DMS153 (cell line): ENCODE measurements at places on chromosomes 16 and 17.

DNA sequence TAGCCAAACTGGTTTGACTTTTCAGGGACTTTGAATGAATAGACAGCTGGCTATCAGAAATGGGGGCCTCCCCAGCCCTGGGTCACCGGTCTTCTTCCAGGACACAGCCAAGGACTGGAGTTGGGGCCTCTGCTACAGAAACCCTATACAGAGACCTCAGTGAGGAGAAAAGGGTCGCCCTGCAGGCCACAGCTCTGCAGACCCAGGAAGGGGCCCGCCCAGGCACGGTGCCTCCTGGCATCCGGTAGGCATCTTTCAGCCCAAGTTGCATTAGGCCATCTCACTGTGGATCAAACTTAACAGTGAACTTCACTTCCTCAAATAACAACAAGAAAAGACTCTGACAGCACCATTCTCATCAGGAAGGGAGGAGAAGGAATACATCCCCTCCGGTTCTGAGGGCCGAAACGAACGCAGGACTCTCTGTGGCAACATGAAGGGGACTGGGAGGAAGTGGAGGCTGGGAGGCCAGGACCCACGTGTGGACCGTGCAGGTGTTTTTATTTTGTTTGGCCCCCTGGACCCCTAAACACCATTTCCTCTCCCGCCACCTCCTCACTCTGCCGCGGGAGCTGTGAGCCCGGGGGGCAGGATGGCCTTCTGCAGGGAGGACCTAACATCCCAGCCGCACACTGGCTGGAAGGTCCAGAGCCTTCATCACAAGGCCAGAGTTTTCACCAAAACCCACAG lies 7.2 kb downstream of the SLC38A10 start:
- DNase-seq: no peak

DNA sequence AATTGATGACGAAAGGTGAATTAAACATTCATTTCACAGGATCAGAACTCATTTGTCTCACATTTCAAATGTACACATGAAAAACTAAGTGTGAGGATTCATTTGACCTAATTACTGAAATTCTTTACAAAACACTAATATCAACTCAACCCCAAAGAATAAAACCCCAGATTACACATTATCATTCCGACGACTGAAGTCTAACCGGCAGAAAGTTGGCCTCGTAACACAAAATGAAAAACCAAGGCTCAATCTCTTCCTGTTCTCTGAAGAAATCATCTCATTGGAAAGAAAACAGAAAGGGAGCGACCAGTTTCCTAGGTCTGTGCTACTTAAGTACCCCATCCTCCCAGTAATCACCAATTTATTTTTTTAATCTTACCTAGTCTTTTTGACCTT lies 1.8 kb downstream of the JPT1 start:
- DNase-seq: no peak

DNA sequence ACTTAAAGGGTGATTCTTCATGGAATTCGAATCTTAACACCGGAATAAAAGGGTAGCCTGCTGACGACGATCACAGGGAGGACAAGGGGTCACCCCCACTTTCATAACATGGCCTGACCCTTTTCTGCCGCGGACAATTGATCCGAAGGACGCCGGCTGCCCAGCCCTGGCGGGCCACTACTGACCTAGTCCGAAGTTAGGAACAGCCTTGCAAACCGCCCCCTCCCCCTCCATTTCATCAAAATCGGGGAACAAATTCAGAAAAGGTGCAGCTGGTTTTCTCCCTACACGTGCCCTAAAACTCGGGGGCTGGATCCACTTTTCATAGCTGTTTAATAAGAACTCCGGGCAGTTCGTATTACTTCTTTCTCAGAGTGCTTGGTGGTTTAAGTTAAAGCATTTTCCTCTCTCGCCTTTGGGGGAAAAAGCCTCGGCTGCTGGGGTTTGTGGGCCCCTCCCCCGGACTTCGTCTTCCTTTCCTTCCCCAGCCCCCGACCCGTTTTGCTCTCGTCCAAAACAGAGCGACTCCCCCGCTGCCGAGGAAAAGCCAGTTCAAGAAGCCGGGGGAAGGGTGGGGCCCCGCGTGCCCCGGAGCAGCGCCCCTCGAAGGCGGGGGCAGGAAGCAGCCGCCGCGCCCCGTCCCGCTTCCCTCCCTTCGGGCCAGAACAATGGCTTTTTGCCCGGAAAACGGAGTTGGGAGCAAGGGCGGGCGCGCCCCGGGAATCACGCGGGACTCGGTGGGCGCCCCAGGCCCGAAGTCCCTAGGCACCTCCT lies 641 bp upstream of the CBX2 start:
- DNase-seq: no peak

GRCh38 chr16:78836802-78837491 lies 737.5 kb downstream of the WWOX start:
- DNase-seq: no peak

DNA sequence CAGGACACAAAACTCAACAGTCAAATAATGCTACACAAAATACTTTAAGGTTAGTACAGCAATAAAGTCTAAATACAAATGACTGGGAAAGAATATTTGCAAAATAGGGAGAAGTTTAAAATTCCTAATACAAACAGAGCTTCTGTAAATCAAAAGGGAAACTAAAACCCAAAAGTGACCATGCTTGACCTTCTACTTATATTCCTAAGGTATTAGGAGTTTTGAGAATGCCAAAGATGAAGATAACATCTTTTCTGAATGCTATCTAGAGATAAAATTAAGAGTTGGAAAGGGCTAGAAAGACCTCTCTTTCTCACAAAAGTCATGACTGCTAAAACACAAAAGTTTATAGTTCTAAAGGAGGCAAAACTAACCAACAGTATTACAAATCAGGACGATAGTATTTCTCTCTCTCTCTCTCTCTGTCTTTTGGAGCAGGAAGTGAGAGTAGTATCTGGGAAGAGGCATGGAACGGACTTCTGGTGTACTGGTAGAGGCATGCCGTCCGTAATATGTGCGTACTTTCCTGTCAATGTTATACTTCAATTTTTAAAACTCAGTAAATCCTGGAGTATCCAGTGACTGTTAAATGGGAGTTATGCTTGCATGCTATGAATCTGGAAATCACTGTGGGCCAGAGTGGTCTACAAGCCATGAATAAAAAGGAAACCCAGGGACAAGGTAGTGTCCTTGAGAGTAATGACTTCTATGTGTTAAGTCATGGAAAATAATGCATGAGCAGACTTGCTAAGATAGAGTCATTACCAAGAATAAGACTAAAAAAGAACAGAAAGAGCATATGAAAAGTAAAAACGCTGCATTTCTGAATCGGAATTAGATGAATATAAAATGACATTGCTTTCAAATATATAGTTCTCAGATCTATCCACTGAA lies 49.7 kb upstream of the ANKFY1 start:
- no peak for DNase-seq

GRCh38 chr17:37488009-37488604 lies 1.6 kb upstream of the DUSP14 start:
- DNase-seq: peak; percentile 79

DNA sequence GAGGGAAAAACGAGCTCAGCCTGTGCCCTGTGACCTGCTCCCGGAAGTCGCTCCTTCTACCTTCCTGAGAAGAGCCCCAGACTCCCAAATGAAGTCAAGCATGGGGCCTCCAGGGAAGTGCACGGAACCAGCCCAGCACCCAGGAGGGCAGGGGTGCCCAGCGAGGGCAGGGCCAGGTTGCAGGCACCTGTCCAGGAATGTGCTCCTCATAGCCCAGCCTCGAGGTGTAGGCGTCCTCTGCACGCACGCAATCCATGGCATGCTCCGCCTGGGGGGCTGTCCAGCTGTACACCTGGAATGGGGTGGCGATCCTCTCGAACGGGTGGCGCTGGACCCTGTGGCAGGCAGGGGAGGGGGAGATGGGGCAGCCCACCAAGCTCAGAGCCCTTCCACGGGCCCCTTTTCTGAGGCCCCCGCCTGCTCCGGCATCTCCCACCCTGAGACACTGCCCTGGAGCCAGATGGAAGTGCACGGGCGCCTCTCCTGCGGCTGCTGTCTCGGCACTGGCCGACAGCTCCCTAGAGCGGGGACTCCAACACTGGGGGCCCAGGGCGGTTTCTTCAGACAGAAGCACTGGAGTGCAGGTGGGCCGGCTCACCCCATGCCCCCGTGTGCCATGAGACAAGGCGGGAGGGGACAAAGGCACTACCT lies 10.9 kb downstream of the CLUH start:
- no peak for DNase-seq

GRCh38 chr16:86626284-86626683 lies 47.9 kb downstream of the FOXL1 start:
- DNase-seq: no peak

- DNase-seq: peak; percentile 68
Observed at GRCh38 chr17:8176197-8176940, at the start of gene TMEM107. Gene TMEM107 (minus strand): TSS chr17:8176380. CDS start chr17:8176286, 94 bp downstream.

- DNase-seq: no peak
Observed at GRCh38 chr16:72277749-72278148, 105.8 kb upstream of the PMFBP1 start.

DNA sequence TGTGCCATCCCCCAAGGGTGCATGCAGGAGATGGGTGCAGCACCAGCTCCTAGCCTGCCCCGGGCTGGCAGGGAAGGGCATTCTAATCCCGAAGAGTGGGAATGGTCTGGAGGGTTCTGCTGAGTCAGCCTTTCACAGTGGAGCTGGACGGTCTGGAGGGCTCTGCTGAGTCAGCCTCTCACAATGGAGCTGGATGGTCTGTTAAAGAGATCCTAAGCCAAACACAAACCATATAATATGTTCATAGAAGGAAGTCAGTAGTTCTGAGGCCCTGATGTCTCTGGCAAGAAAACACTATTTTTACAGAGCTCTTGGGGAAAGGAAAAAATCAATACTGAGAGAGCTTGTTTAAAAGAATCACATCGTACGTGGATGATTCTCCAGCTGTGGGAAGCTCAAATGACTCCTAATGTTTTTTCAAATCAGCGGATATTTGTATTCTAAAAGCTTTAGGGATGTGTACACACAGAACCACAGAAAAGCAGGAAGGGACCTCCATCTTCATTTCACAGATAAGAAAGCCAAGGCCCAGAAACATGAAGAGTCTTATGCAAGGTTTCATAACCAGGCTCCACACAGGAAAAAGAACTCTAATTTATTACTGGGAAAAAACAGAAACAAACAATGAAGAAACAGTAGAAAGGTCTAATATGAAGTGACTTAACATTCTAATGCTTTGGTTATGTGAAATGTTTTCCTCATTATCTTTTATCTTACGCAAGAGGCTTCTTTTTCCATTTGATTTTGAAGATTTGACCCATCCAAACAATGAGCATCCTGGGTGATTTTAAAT lies 176.3 kb downstream of the VPS53 start:
- DNase-seq: no peak

GRCh38 chr17:45929344-45929743 lies 35.0 kb downstream of the MAPT start:
- no peak for DNase-seq

- no peak for DNase-seq
Observed at GRCh38 chr17:15981208-15981607, 18.3 kb downstream of the ZSWIM7 start.

GRCh38 chr17:18039535-18040260 lies 490 bp downstream of the GID4 start:
- DNase-seq: no peak

DNA sequence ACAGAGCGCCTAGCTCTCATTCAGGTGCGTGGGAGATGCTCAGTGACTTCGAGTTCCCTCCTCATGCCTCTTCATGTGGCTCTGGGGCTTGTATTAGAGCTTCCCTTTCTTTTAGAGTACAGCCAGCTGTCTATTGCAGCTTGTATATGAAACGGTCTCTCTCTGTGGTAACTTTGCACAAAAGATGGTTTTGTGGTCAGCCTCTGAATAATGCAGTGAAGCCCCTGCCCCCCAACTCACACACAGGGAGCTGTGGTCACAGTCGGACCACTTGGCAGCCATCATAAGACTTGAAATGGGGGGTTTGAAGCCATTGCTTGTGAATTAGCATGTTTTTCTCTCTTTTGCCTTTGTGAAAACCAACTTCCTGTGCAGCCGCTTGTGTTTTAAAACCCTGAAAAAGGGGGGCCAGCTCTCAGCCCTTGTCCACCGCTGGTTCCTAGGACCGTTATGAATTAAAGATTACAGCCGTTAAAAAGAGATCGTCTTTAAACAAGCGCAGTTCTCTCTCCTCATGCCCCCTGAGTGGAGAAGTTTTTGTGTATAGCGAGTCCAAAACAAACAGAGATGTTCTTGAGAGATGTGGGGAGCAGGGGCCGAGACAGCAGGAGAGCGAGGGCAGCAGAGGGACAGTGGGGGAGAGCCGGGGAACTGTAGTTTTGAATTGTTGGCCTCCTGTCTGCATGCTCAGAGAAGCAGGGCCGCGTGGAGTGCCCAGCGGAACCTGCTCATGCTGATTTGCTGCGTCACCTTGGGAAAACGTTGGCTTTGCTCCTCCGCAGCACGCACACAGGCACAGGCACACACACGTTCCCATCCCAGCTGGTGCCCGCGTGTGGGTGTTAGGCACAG lies 199.0 kb downstream of the MSI2 start:
- no peak for DNase-seq

DNA sequence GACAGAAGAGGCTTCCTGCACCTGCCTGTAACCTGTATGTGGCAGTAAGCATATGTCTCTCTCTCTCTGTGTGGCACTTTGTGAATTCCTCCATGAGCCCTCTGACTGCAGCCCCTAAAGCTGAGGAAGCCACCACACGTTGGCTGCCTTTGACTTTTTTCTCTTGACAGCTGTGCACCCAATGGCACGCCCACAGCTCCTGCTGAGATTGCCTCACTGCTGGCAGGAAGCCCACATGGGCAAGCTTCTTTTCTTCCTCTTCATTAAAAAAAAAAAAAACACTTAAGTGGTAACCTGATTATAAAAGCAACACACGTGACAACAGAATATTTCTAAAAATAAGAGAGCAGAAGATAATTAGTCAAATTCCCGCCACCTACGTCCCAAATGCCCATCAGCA lies 34.0 kb upstream of the PIRT start:
- no peak for DNase-seq

- DNase-seq: peak; percentile 15
Observed at GRCh38 chr16:72467157-72467759, 295.3 kb upstream of the PMFBP1 start.

GRCh38 chr16:19851476-19851875 lies 33.2 kb downstream of the GPRC5B start:
- DNase-seq: no peak

DNA sequence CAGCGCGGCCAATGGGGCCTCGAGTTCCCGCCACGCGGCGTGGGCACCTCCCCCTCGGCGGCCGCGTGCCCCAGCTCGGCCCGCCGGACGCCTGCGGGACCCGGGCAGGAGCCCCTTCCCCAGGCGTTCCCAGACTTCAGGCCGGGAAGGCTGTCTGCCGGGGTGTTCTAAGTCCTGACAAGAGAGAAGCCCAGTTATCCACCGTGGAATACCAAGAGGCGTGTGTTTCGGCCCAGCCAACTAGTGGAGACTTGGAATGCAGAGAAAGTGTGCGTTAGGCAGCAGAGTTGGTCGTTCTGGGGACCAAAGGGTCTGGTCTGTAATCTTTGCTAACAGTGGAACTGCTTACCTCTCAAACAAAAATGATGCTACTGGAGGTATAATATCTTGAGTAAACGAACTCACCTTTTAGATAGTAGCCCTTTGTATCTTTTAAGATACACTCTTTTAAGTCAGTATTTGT lies 251 bp upstream of the HSF5 start:
- no peak for DNase-seq

DNA sequence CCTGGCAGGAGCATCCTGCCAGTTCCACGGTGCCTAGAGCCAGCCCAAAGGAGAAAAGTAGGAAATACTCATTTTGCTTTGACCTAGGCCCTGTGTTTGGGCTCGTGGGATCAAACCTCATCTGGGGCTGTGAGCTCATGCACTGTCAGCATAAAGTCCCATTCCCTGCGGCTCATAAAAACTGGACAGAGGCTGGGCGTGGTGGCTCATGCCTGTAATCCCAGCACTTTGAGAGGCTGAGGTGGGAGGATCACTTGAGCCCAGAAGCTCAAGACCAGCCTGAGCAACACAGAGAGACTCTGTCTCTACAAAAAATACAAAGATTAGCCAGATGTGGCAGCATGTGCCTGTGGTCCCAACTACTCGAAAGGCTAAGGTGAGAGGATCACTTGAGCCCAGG lies 17.9 kb downstream of the ATP6V0D1 start:
- DNase-seq: no peak
